ENCODE measurements at places on chromosomes 6 and 20. TPM values are rescaled to one million over a fixed set of nuclear protein-coding genes. Genes with fewer than 3 reads are reported as not detected.

GRCh38 chr6:157233156-157233555 lies 90.2 kb downstream of the TMEM242 start:
- no peak overlapping the region for H3K27ac ChIP-seq
- peaks cover 4% of the 10 kb centered on the region for H3K36me3 ChIP-seq
- peaks cover 11% of the 10 kb centered on the region for H3K4me1 ChIP-seq
- no peak overlapping the region for H3K4me3 ChIP-seq
- no peak for DNase-seq

- no peaks in the 10 kb centered on the region for H3K4me1 ChIP-seq
- H3K27ac ChIP-seq = no peak overlapping the region
- H3K36me3 ChIP-seq = no peaks in the 10 kb centered on the region
- H3K27me3 ChIP-seq = no peaks in the 10 kb centered on the region
- DNase-seq = no peak
Observed at GRCh38 chr6:170447561-170447930, 105.6 kb downstream of the PSMB1 start.

GRCh38 chr20:50368813-50369224 lies 141.4 kb upstream of the PTPN1 start:
- peaks cover 11% of the 10 kb centered on the region for H3K4me1 ChIP-seq
- H3K27me3 ChIP-seq = peaks cover 16% of the 10 kb centered on the region
- H3K27ac ChIP-seq = no peak overlapping the region
- H3K36me3 ChIP-seq = no peaks in the 10 kb centered on the region
- H3K4me3 ChIP-seq = no peak overlapping the region

Gene ASIP
- not detected for total RNA-seq

DNA sequence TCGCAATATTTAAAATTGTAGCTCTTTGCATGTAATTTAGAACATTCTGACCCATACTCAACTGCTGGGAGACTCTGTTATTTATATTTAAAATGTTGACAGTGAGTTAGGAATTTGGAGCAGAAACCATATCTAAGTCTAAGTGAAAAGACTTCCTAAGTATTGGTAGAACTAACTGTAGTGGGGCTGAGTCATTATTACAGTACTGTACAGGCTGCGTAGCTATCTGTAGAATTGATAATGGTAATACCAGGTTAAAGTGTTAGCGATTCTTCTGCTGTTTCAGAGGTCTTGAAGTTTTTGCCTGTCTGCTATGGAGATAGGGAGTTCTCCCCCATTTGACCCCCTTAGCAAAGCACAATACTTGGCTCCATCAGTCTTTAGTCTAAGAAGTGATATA lies 3.6 kb downstream of the TOP1 start:
- H3K27ac ChIP-seq = peak overlapping the region; percentile 33
- peaks cover 67% of the 10 kb centered on the region for H3K4me1 ChIP-seq
- H3K4me3 ChIP-seq = peak overlapping the region; percentile 82
- no peaks in the 10 kb centered on the region for H3K27me3 ChIP-seq

Gene C6orf52
- 1.7 TPM for total RNA-seq

- no peaks in the 10 kb centered on the region for H3K27me3 ChIP-seq
- H3K36me3 ChIP-seq = peaks cover 70% of the 10 kb centered on the region
- no peak overlapping the region for H3K4me3 ChIP-seq
- no peak for DNase-seq
- peaks cover 49% of the 10 kb centered on the region for H3K4me1 ChIP-seq
Observed at GRCh38 chr6:111727041-111727440, 121.4 kb upstream of the TRAF3IP2 start.

- no peak overlapping the region for H3K4me3 ChIP-seq
- no peak overlapping the region for H3K27ac ChIP-seq
- H3K4me1 ChIP-seq = no peaks in the 10 kb centered on the region
- no peaks in the 10 kb centered on the region for H3K27me3 ChIP-seq
Observed at GRCh38 chr20:8652396-8652795, 416.5 kb upstream of the PLCB4 start.

DNA sequence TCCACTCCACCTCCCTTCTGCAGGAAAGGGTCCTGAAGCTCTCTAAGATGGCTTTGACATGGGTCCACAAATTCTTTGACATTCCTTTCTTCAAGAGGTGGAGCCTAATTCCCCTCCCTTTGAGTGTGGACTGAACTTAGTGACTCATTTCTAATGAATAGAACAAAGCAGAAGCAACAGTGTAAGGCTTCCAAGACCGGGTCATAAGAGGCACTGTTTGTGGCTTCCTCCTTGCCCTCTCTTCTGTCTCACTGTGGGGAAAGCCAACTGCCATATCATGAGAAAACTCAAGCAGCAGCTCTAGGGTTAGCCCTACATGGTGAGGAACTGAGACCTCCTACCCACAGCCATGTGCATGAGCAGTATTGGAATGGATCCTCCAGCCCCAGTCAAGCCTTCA lies 5.9 kb upstream of the CDK5RAP1 start:
- no peak for DNase-seq
- no peak overlapping the region for H3K4me3 ChIP-seq
- no peaks in the 10 kb centered on the region for H3K27me3 ChIP-seq
- H3K36me3 ChIP-seq = peaks cover 16% of the 10 kb centered on the region
- H3K4me1 ChIP-seq = peaks cover 8% of the 10 kb centered on the region

- no peak overlapping the region for H3K4me3 ChIP-seq
- peaks cover 8% of the 10 kb centered on the region for H3K27me3 ChIP-seq
- no peak for DNase-seq
- H3K4me1 ChIP-seq = peaks cover 10% of the 10 kb centered on the region
- H3K36me3 ChIP-seq = no peaks in the 10 kb centered on the region
- peak overlapping the region; percentile 14 for H3K27ac ChIP-seq
Observed at GRCh38 chr6:148780918-148781436, 34.1 kb downstream of the UST start.

GRCh38 chr6:167495506-167496401 lies 170.9 kb downstream of the TTLL2 start:
- no peaks in the 10 kb centered on the region for H3K36me3 ChIP-seq
- H3K27me3 ChIP-seq = peaks cover 2% of the 10 kb centered on the region
- H3K4me1 ChIP-seq = no peaks in the 10 kb centered on the region
- DNase-seq = no peak
- no peak overlapping the region for H3K27ac ChIP-seq

Gene SEC63
- 92.3 TPM for total RNA-seq

DNA sequence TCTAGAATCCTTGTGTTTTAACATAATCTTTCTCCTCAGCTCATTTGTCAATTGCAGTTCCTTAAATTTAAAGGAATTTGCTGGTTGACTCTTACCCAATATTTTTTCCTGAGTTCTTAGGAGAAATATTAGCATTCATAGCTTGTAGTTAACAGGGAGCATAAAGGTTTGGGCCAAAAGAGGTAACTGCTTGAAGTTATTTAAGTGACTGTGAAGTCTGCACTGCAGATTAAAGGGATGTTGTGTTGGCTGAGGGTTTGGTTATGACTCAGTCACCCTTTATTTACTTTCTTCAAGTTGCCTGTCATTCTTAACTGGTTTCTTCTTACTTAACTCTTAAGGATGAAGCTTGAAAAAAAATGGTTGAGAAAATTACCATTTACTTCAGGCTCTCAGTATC lies 220.3 kb upstream of the LAMP5 start:
- no peak overlapping the region for H3K27ac ChIP-seq
- no peaks in the 10 kb centered on the region for H3K36me3 ChIP-seq
- no peak overlapping the region for H3K4me3 ChIP-seq
- H3K4me1 ChIP-seq = no peaks in the 10 kb centered on the region

Gene SYNDIG1
- total RNA-seq = not detected

- no peak for DNase-seq
- no peaks in the 10 kb centered on the region for H3K4me1 ChIP-seq
- H3K27ac ChIP-seq = no peak overlapping the region
- H3K4me3 ChIP-seq = no peak overlapping the region
Observed at GRCh38 chr6:1657771-1658165, 48.1 kb downstream of the FOXC1 start.

- H3K27ac ChIP-seq = no peak overlapping the region
- H3K4me1 ChIP-seq = no peaks in the 10 kb centered on the region
- DNase-seq = no peak
- H3K4me3 ChIP-seq = no peak overlapping the region
Observed at GRCh38 chr6:128885381-128885780, 2.4 kb downstream of the LAMA2 start.

- H3K4me3 ChIP-seq = no peak overlapping the region
- H3K27ac ChIP-seq = no peak overlapping the region
- peaks cover 11% of the 10 kb centered on the region for H3K27me3 ChIP-seq
- no peaks in the 10 kb centered on the region for H3K4me1 ChIP-seq
- DNase-seq = no peak
Observed at GRCh38 chr6:168962886-168963285, 290.8 kb downstream of the THBS2 start.

DNA sequence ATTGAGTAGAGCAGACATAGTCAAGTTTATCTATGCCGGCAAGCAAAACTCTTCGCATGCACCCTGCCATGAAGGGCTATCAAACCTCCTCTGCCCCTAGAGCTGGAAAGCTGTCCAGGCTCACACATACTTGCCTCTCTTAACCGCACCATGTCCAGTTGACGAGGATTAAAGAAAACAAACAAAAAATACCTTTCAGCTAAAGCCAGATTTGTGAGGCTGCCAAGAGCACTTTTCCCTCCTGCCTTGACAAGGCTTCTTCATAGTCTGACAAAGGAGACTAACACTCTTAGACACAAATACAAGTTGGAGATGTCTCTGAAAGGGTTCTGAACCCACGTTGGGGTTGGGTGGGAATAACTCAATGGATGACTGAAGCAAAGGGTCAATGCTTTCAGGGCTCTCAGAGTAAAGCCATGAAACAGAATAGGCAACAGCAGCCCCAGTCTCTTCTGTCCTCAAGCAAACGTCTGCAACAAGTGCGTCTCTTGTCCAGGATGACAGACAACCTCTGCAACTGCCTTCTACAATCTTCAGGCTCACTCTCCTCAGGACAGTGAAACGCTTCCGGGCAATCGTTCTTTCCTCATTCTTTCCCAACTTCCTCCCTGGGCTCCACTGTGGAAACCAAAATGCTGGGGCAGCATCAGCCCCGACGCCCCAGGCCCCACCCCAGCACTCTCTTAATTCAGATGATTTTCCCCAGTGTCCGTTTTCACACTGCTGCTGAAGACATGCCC lies 57.8 kb downstream of the AGPAT4 start:
- H3K4me1 ChIP-seq = no peaks in the 10 kb centered on the region
- H3K27me3 ChIP-seq = no peaks in the 10 kb centered on the region
- no peak for DNase-seq
- no peak overlapping the region for H3K27ac ChIP-seq

- DNase-seq = no peak
- no peak overlapping the region for H3K4me3 ChIP-seq
- H3K27ac ChIP-seq = no peak overlapping the region
- H3K36me3 ChIP-seq = no peaks in the 10 kb centered on the region
- no peaks in the 10 kb centered on the region for H3K27me3 ChIP-seq
- H3K4me1 ChIP-seq = peaks cover 26% of the 10 kb centered on the region
Observed at GRCh38 chr20:32772046-32772445, 9.9 kb downstream of the DNMT3B start.

DNA sequence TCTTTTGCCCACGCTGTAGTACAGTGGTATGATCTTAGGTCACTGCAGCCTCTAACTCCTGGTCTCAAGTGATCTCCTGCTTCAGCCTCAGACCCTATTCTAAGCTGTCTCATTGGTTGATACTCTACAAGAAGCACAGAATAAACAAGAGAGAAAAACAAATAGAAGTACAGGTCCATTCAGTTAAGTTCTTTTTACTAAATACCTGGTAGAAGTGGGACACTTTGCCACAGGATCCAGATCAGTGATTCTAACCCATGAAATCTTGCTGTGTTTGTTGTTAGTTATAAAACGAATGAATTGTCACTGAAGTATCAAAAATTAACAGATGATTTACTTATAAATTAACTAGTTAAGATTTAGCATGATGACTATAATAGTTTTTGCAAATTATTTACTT lies 76.7 kb downstream of the SCAND1 start:
- H3K4me3 ChIP-seq = no peak overlapping the region
- H3K27me3 ChIP-seq = no peaks in the 10 kb centered on the region
- no peak overlapping the region for H3K27ac ChIP-seq
- H3K36me3 ChIP-seq = peaks cover 10% of the 10 kb centered on the region
- peaks cover 7% of the 10 kb centered on the region for H3K4me1 ChIP-seq
- no peak for DNase-seq

DNA sequence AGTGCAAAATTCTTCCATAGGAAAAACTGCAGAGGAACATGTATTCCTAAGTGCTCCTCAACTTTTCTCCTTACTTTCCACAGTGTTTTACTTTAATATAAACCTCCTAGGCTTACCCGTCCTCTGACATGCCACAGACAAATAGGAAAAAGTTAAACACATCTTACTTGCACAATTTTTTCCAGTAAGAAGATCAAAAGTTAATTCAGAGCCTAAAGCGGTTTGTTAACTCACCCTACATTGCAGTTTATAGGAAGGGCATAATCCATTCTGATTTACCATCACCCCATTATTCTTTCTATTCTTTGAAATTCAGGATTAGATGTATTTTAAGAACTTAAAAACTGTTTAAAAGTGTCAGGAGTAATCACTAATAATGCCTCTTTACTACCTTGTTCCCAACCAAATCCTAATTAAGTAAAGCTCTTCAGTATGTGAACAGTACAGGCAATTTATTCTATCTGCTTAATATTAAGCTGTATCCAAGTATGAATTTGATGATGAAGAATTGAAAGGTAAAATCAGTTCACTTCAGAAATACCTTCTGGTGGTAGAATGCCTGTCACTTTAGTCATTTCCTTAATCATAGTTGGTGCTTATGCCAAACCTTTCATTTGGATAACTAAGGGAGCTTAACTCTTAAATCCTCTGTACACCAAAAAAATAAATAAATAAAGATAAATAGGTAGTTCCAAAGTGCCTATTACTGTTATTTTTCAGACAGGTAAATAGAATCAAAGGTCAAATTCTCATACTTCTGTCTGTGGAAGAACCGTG lies 292.0 kb downstream of the ALDH8A1 start:
- no peak for DNase-seq
- H3K36me3 ChIP-seq = no peaks in the 10 kb centered on the region
- H3K4me1 ChIP-seq = no peaks in the 10 kb centered on the region
- H3K4me3 ChIP-seq = no peak overlapping the region
- H3K27me3 ChIP-seq = peaks cover 15% of the 10 kb centered on the region
- H3K27ac ChIP-seq = no peak overlapping the region

Measured in activated T-helper 2 cell treated with anti-CD3 and anti-CD28 coated beads, Interferon-gamma antibody, Interleukin-2, Interleukin-4, amounts not matched to agents 10 μg/mL and 5 μg/mL and 100 μg/mL, durations not matched to agents 14 hours and 24 hours and 36 hours (primary cell).